ENCODE measurements at places on chromosomes 4 and X.

- DNase-seq, result no peak
Measured at GRCh38 chr4:145189981-145190380, 9.6 kb upstream of the OTUD4 start.

- no peak for DNase-seq
Measured at GRCh38 chr4:21885241-21885640, 63.3 kb downstream of the KCNIP4 start.

DNA sequence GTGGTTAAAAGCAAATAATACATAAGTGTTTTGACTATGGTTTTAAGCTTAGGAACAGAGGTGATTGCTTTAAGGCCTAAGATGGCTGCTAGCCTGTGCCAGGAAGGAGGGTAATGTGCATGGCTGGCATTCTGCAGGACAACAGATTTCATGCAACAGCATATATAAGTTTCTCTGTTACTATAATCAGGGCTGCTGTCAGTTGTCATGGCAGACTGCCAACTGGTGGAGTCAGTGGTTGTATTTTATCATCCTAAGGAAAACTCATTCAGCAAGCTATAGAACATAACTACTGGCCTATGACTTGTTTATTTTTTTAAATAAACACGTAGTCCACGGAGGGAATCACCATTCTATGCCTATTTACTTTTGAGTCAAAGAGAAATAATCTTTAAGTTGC is 77.7 kb upstream of the DCAF8L1 start:
- DNase-seq, result no peak

GRCh38 chr4:99447079-99447478 is 11.9 kb upstream of the ADH7 start:
- DNase-seq, result no peak

GRCh38 chr4:159150821-159151390 is 48.0 kb downstream of the RAPGEF2 start:
- DNase-seq, result no peak

GRCh38 chrX:78024349-78025059 is 55.1 kb upstream of the PGAM4 start:
- DNase-seq, result peak; percentile 14

DNA sequence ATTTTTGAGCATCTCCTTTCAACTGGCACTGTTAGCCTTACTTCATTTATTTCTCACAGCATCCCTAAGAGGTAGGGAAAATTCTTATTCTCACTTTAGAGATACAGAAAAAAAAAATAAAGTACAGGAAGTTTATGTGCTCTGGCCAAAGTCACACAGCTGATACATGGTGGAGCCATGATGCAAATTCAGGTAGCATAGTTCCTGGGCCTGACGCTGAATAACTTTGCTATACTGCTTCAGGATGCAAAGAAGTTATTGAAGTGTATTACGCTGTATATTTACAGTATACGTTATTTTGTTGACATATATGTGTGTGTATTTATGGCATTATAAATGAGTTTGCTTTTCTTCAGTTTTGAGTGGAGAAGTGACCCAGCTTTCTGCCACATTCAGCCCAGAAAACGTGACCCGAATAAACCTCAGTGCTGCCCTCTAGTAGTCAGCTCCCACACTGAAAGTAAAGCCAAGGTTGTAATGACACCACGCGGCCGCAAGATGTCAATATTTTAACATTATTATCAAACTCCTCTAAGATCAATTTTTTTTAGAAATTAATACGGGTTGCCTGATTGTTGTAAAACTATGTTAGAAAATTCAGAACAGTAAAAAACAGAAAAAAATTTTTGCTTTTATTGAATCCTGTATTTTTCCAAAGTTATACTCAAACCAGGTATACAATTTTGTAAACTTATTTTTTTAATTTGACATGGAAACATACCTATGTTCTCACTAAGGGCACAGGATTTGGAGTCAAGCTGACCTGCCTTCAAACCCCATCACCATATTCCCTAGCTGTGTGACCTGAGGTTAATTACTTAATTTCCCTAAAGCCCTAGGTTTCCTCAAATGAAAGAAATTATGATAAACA is 3.8 kb upstream of the GUCY2F start:
- peak; percentile 48 for DNase-seq

DNA sequence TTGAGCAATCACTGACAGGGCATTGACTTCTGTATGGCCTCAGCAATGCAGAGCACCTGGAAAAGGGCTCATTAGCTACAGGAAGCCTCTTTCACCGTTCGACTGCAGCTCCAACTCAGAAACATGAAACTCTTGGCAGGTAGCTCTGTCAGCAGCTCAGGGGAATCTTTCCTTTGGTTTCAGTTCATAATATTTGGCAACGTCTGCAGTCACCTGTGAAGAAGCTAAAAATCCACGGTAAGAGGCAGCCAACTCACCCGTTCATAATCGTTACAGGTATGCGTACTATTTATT is 354.9 kb downstream of the CAMK2D start:
- DNase-seq, result no peak

GRCh38 chr4:67723949-67724348 is 23.0 kb upstream of the UBA6 start:
- DNase-seq, result no peak

DNA sequence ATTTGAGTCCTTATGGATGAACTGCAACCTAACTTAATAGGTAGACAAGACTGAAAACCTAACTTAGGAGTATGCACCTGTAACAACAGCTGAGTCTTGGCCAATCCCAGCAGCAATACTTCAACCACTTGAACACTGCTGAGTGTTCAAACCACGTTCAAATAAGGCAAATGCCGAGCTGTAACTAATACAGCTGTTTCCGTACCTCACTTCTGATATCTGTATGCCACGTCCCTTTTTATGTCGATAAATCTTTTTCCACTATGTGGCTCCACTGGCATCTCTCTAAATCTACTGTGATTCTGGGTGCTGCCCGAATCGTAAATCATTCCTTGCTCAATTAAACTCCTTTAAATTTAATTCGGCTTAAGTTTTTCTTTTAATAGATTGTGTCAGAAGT is 459.7 kb downstream of the INPP4B start:
- DNase-seq, result no peak

GRCh38 chr4:98493296-98493695 is 165.1 kb downstream of the TSPAN5 start:
- DNase-seq, result no peak
